ENCODE measurements at places on chromosomes 11 and 22.

- H3K27me3 ChIP-seq: no peaks in the 10 kb centered on the region
- DNase-seq: no peak
- no peak overlapping the region for H3K27ac ChIP-seq
- no peaks in the 10 kb centered on the region for H3K4me1 ChIP-seq
- H3K36me3 ChIP-seq: no peaks in the 10 kb centered on the region
- H3K4me3 ChIP-seq: no peak overlapping the region
Measured at GRCh38 chr11:15222777-15223176, 108.1 kb downstream of the INSC start.

GRCh38 chr11:72998676-72999075 is 143.4 kb downstream of the FCHSD2 start:
- no peak overlapping the region for H3K27ac ChIP-seq
- no peaks in the 10 kb centered on the region for H3K27me3 ChIP-seq
- DNase-seq: no peak
- no peak overlapping the region for H3K4me3 ChIP-seq
- H3K4me1 ChIP-seq: peaks cover 3% of the 10 kb centered on the region

- DNase-seq: no peak
- no peak overlapping the region for H3K27ac ChIP-seq
- H3K4me3 ChIP-seq: no peak overlapping the region
- no peaks in the 10 kb centered on the region for H3K27me3 ChIP-seq
Measured at GRCh38 chr11:21148376-21148775, 479.0 kb downstream of the NELL1 start.

- H3K4me3 ChIP-seq: no peak overlapping the region
- no peak for DNase-seq
- H3K27me3 ChIP-seq: no peaks in the 10 kb centered on the region
- H3K36me3 ChIP-seq: no peaks in the 10 kb centered on the region
- H3K27ac ChIP-seq: no peak overlapping the region
Measured at GRCh38 chr11:65058012-65058411, 341 bp downstream of the NAALADL1 start.

- no peaks in the 10 kb centered on the region for H3K36me3 ChIP-seq
- no peaks in the 10 kb centered on the region for H3K4me1 ChIP-seq
- H3K4me3 ChIP-seq: no peak overlapping the region
- H3K27me3 ChIP-seq: no peaks in the 10 kb centered on the region
- H3K27ac ChIP-seq: no peak overlapping the region
- no peak for DNase-seq
Measured at GRCh38 chr11:105132716-105133511, 6.7 kb downstream of the CARD18 start.

DNA sequence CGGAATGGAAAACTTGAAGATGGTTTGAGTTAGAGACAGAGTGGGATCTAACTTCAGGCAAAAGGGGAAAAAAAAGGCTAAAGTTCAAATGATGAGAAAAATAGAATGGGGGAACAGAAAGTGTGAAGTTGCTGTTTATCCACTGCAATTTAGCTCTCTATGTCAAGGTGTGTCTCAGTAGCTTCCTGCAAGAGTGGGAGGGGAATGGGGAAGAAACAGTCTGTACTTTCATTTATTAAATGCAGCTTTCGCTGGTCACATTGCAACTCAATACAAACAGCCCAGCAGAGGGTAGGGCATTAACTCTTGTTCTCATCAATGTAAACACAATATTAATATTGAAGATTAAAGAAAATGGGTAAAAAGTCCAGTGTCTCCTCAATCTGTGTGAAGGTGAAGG is 214.7 kb upstream of the SYN3 start:
- H3K36me3 ChIP-seq: no peaks in the 10 kb centered on the region
- H3K27ac ChIP-seq: no peak overlapping the region
- no peak for DNase-seq
- H3K4me3 ChIP-seq: no peak overlapping the region
- H3K27me3 ChIP-seq: no peaks in the 10 kb centered on the region
